Lower leg skin (tissue), 4 donors: ENCODE measurements at places on chromosomes 6 and 20.
A peak's percentile ranks its signal among the peaks of the same experiment; 100 is the strongest.

GRCh38 chr6:9943986-9944385 lies 470.9 kb downstream of the TFAP2A start:
- no peak for DNase-seq

GRCh38 chr20:47801759-47802158 lies 16.5 kb upstream of the SULF2 start:
- DNase-seq = no peak

GRCh38 chr6:122449069-122449468 lies 22.5 kb downstream of the SERINC1 start:
- DNase-seq = no peak

DNA sequence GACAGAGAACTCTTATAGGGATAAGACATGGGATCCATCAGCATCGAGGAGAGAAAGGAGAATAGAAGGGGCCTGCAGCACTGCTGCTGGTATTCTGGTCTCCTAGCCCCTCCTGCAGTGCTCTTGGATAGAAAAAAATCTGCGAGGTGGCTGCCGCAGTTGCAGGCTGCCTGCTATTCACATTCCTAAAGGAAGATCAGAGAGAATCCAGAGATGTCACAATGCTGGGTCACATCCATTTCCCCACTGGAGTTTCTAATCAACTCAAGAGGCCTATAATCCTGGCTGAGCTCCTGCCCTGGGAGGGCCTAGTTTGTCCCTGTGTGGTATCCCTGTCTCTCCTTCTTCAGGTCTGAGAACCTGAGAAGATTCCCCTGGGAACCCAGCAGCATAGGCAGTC lies 357.8 kb downstream of the MAFB start:
- DNase-seq = no peak

DNA sequence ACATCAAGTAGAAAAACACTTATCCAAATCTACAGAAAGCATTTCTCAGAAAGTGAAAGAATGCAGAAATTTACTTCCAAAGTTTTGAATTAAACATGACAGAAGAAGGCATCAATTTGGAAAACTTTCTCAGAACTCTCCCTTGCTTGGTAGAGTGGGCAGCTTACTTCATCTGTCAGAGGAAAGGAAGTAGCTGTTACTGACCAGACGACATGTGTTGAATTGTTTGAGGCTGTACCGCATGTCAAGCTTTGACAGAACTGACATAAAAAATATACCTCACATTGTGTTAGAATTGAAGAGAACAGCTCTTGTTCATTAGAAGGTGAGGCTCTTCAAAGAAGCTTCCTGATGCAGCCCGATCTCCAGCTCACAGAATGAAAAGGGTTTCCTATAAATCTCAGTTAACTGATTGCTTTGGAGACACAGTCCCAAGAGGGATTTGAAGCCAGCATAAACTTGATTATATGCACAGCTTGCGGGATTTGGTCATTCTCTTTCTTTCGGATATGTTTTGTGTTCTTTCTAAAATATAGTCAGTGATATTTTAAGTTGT lies 190.7 kb downstream of the PLCB1 start:
- DNase-seq = no peak

DNA sequence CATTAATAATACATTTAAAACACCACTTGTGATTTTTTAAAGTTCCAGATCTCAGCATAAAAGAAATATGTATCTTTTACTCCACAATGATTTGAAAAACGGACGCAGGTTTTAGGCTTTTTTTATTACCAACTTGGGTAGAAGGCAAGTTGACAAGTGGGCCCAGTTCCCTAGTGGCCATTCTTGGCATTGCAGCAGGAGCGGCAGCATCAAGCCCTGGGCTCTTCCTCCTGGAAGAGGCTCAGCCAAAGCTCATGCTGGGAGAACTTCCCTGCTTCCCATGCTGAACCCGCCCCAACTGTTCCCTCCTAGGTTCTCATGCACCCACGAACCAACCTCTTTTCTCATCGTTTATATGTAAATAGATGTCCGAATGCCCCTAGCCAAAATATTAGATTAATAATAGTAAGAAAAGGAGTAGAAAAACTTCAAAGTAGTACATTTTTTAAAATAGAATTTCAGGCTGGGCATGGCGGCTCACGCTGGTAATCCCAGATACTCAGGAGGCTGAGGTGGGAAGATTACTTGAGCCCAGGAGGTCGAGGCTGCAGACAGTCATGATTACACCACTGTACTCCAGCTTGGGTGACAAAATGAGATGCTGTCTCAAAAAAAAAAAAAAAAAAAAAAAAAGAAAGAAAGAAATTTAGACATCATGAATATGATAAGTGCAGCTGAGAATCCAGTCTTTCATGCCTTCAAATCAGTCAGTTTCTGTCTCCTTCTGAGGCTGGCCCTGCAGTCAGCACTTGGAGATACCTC lies 18.2 kb upstream of the MYB start:
- no peak for DNase-seq

DNA sequence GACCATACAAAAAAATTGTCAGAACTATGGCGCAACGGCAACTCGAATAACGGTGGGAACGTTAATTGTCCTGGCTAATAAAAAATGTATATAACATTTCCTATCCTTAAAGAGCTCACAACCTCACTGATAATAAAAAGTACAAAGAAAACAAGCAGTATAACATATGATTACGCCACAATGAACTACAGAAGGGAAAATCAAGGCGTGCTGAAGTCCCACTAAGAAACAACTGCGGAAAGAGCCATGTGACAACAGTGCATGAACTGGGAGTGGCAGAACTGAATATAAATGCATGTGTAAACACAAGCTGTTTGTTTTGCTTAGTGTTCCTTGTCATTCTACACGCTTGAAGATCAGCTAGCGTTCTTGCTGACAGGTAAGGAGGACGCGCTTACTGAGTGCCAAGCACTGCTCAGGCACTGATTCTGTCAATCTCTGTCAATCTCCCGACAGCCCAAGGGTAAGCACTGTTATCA lies 466 bp upstream of the PSMB1 start:
- no peak for DNase-seq

- no peak for DNase-seq
Measured at GRCh38 chr20:59605601-59606364, 1.4 kb downstream of the PHACTR3 start.

- DNase-seq = no peak
Measured at GRCh38 chr6:37679539-37680476, 17.9 kb downstream of the MDGA1 start.

DNA sequence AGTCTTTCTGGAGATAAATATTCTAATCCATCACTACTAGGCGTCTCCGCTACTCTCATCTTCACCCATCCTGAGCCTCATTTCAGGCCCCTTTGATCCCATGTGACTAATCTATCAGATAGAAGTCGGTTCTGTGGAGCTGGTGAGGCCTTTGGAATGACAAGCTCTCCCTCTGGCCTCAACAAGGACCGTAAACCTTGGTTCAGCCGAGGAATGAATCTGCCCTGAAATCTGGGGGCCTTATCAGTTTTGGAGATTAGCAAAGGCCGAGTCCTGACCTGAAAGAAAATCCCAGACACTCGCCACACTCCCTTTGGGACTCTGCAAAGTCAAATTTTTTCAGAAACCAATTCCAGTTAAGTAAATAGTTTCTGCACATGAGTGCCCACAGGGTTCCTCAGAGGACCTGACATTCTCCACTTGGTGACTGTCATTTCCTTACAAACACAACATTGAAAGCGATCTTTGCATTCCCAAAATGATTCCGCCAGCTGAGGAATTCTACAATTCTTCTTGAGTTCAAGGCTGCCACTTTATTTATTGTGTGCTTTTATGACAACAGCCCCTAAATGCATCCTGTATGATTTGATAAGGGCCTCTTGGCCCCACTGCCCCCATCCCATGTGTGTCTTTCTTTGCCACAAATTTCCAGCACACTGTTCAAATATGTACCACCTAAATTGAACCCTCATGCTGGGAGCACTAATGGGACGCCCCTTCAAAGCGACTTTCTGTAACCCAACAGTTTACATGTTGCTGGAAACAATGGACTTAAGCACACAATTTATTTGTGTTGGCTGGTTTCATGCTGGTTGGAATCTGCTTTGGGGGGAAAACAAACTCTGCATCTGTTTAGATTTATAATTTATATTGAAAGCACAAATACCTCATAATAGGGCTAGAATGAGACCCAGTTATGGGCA lies 10.0 kb upstream of the RIPOR3 start:
- no peak for DNase-seq

DNA sequence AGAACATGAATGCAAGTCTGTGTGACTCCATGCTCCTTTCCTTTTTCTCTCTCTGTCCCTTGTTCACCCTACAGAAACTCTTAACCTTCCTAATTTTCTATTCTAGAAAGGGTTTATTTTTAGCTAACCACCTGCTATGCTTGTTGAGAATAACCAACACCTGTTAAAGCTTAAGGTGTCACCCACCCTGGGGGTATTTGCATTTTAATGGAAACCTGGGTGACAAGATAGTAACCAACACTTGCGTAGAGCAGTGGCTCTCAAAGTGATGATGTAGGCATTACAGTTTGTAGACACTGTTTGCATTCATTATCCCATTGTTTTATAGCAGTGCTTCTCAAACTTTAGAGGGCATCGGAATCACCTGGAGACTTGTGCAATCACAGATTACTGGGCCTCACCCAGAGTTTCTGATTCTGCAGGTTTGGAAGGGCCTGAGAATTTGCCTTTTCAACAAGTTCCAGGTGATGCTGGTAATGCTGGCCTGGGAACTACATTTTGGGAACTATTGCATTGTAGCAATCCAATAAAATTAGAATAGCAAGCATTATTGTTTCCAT lies 114.4 kb upstream of the ARMC2 start:
- no peak for DNase-seq

DNA sequence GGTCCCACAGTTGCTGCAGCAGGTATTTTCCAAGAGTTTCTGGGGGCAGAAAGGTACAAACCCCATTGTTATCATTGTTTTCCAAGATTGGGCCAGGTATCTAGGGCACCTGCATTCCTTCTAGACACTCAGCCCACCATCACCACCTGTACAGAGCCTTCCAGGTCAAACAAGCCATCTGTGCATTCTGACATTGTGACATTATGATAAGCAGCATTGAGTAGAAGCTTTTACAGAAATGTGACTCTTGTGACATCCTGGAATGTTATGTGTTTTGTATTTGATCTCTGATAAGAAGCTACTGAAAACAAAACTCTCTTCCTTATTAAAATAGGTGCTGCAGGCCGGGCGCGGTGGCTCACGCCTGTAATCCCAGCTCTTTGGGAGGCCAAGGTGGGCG lies 128.1 kb upstream of the CCN2 start:
- no peak for DNase-seq

DNA sequence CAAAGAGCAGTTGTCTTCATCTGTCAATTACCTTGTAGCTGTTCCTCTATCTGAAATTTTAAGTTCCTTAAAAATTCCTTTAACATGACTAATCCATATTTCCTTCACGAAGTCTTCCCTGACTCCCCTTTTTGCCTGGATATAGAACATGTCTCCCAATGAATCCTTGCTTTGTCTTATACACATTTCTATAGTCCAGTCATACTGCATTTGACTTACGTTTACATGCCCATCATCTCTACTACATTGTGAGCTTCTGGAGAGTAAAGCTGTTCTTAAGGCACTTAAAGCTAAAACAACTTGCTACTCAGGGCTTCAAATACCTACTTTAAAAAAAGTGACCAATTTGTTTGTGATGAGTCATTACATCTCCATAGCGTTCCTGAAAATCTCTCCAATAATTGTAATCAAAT lies 4.9 kb downstream of the REV3L start:
- DNase-seq = no peak

- no peak for DNase-seq
Measured at GRCh38 chr20:41080866-41081265, 52.2 kb downstream of the TOP1 start.

GRCh38 chr20:49851991-49852390 lies 39.4 kb downstream of the SLC9A8 start:
- peak; percentile 38 for DNase-seq

DNA sequence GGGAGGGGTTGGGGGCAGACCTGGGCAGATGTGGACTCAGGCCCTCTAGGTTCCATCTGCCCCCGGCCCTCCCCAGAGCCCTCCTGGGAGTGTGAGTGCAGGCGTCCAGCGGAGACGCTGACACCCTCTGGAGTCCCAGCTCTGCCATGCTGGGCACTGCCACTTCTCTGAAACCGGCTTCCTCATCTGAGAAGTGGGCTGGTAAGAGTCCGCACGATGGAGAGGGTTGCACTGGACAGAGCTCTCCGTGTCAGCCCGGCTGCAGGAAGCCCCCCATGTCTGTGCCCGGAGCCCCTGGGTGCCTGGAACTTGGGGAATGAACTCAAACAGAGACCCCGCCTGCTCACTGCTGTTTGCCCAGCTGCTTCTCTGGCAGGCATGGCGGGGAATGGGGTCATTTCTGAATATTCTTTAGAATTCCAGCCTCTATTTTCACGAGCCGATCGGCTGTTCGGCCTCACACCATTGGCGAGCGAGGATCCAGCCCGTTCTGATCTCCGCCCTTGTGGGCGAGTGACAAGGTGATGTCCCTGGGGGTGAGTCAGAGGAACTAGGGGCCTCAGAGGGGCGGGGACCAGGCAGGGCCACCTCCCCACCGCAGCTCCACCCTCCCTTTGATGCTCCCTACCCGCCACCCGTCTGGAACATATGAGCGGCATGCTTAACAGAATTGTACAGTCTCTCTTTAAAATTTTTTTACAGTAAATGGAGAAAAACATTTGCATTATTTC lies 47.8 kb upstream of the GATA5 start:
- DNase-seq = no peak

GRCh38 chr6:116779573-116780164 lies 14.2 kb upstream of the FAM162B start:
- no peak for DNase-seq

DNA sequence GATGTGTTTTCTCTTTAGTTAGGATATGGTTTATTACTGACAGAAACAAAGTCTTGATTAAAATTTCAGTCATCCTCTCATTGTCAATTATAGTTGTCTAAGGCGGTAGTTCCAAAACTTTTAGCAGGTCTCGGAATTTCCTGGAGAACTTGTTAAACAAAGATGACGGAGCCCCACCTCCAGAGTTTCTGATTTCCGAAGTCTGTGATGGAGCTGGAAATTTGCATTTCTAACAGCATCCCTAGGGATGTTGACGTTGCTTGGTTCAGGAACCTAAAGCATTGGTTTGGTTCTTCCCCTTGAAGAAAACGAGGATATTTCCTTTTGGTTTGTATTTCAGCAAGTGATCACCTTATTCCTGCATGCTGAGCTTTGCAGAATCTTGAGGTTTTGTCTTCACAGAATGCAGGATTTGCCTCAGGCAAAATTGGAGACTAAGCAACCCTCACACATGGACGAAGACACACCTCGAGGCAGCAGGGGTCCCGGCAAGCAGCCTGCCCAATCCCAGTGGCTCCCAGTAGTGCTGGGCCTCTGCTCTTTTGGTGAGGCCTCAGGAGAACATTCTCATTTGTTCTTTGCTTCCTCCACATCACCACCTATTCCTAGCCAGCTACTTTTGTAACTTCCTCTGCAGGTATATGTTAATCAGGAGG lies 187.1 kb upstream of the PHACTR1 start:
- no peak for DNase-seq

DNA sequence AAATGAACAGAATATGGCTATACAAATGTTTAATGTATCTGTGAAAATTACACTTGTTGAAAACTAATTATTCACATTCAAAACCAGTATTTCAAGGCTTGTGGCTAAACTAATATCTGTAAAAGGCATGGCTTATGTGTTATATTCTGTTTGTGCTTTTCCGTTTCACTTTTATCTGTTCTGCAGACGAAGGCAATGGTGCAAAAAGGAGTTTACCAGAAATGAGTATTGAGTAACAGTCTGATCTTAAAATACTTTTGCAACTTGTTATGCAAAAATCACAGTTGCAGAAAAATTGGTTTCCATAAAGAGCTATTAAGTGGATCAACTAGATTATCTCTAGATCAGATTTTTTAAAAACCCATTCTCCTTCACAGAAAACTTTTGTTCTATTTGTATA lies 9.4 kb upstream of the STX11 start:
- DNase-seq = no peak
